ENCODE measurements at places on chromosomes 4 and X. TPM values are rescaled to one million over a fixed set of nuclear protein-coding genes. Genes with fewer than 3 reads are reported as not detected.

PCDH11X gene
- not detected for polyA plus RNA-seq

C4orf36 gene
- not detected for polyA plus RNA-seq

ANKRD17 gene
- 9.6 TPM for polyA plus RNA-seq

NIPAL1 gene
- not detected for polyA plus RNA-seq

SLC9B1 gene
- 0.93 TPM for polyA plus RNA-seq

BTK gene
- 113 TPM for polyA plus RNA-seq

ADGRA3 gene
- polyA plus RNA-seq = 0.14 TPM

HERC5 gene
- polyA plus RNA-seq = 14.6 TPM

CXCL8 gene
- polyA plus RNA-seq = 0.74 TPM

TMPRSS11A gene
- not detected for polyA plus RNA-seq

NPY2R gene
- not detected for polyA plus RNA-seq

PDGFRA gene
- polyA plus RNA-seq = not detected

SNCA gene
- 0.95 TPM for polyA plus RNA-seq

KDR gene
- not detected for polyA plus RNA-seq

LPAR4 gene
- polyA plus RNA-seq = not detected

OSTC gene
- polyA plus RNA-seq = 83.0 TPM

GPC4 gene
- not detected for polyA plus RNA-seq

DCAF8L2 gene
- not detected for polyA plus RNA-seq

VEGFD gene
- polyA plus RNA-seq = not detected
